ENCODE measurements at places on chromosomes 5 and 9.
A peak's percentile ranks its signal among the peaks of the same experiment; 100 is the strongest.

DNA sequence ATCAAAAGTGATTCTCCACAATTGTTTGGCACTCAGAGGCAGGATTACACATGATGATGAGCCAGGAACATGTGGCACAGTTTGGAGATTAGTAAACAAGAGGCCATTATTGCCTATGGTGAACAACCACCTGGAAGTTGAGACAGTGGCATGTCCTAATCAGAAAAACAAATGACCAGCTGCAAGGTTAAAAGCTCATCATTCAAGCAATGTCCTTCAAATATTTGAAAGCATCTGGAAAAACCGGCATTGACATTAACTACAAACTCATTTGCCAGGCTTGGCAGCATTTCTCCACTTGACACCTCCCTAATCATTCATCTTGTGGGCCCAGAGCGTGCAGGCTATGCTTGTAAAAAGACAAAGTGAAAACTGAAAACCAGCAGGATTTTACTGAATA, 80.6 kb upstream of the MEGF10 start:
- DNase-seq = no peak

GRCh38 chr9:115254287-115255180, 136.6 kb upstream of the TNC start:
- no peak for DNase-seq

GRCh38 chr9:112939418-112939817, 48.7 kb upstream of the SLC46A2 start:
- no peak for DNase-seq

GRCh38 chr9:84823421-84824271, 154.1 kb downstream of the NTRK2 start:
- no peak for DNase-seq

- DNase-seq = no peak
These were observed 21.0 kb downstream of the DBH start for GRCh38 chr9:133657120-133657661.

DNA sequence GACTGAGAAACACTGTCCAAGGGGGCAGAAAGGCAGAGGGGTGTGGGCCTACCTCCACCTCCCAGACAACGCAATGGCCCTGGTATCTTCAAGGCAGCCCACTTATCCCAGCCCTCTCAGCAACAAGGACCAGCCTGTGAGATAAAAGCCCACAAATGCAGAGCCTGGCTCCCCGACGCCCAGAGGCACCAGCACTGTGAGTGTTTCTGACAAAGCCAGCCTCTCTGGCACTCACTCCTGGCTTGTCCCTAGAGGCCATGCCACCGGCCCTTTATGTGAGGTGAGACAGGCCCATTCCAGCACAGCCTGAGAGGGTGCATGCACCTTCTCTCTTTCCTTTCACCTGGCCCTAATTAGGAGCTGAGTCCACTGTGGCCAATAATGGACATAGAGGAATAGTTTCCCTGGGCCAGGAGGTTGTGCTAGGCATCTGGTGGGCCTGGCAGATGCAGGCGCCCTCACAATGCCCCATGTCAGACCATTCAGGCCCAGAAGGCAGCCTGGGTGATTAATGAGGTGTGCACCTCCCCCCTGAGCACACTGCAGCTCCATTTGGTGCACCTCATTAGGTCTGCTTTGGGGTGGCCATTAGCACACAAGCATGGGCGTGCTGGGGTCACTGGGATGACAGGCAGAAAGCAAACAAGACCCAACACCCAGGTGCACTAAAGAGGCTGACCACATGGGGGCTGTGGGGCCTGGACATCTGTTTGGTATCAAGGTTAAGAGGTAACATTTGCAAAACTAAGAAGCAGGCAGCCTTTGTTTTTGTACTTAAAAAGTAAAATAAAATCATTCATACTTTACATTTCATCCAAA, 176.0 kb downstream of the MED10 start:
- DNase-seq = no peak

- peak; percentile 83 for DNase-seq
These were observed 75.9 kb upstream of the PRR16 start for GRCh38 chr5:120388016-120388781.

DNA sequence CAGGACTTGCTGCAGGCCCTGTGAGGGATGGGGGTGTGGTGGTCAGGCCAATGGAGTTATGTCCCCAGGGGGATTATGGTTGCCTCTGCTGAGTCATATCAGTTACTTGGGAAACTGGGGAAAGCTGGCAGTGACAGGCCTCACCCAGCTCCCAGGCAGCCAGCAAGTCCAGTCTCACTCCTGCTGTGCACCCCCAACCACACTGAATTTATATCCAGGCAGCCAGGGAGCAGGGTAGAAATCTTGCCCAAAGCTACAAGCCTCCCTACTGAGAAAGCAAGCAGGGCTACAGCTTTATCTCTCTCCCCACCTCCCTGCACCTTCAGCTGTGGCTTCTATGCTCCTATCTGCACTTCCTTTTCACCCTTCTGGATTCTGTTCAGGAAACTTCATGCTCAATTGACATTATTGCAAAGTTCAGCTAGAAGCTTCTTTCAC, 2076.0 kb upstream of the CDH9 start:
- no peak for DNase-seq

DNA sequence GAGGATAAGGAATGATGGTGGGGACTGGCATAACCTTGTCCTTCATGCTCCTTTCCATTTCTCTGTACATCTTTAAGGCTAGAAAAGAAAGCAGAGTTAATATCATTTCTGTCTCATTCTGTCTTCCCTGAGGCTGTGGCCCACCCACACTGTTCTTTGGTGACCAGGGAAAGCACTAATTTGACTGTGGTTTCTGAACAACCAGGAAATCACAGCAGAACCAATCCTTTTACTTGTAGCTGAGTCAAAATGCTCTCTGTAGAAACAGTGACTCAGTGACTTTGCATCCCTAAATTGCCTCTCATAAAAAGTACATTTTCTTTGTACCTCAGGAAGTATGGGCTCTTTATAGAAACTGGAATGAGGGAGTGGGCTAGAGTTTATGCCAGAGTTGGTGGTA, 28.1 kb downstream of the IL33 start:
- DNase-seq = peak; percentile 22

DNA sequence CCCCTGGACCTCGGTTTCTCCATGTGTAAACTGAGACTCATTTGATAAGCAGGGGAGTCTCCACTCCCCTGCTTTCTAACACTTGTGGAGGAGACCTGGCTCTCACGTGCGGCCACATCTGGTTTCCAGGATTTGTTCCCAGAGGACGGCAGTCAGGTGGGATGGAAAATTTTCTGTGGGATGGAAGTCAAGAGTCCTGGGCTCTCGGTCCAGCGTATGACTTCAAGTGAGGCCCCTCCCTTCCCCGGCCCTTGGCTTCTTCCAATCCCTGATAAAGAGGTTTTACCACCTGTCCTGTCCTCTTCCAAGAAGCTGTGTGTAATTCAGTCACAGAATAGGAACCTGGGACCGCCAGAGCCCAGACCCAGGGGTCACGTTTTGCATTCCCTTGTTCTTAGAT, 35.0 kb downstream of the TMOD1 start:
- DNase-seq = no peak
